ENCODE measurements at places on chromosomes 7 and 10. TPM values are rescaled to one million over a fixed set of nuclear protein-coding genes. Genes with fewer than 3 reads are reported as not detected.

The PCDH15 gene
- 0.28 TPM for polyA plus RNA-seq

The PLEKHS1 gene
- 0.13 TPM for polyA plus RNA-seq

The TUBB8 gene
- not detected for polyA plus RNA-seq

The PKD2L1 gene
- polyA plus RNA-seq, result 0.11 TPM

- no peak for DNase-seq
Observed at GRCh38 chr7:4561795-4562194, 120.3 kb upstream of the FOXK1 start.

GRCh38 chr7:39360038-39360437, 206.2 kb upstream of the YAE1 start:
- DNase-seq, result no peak

- no peak for DNase-seq
Observed at GRCh38 chr7:97020601-97020995, 4.0 kb downstream of the DLX5 start.

DNA sequence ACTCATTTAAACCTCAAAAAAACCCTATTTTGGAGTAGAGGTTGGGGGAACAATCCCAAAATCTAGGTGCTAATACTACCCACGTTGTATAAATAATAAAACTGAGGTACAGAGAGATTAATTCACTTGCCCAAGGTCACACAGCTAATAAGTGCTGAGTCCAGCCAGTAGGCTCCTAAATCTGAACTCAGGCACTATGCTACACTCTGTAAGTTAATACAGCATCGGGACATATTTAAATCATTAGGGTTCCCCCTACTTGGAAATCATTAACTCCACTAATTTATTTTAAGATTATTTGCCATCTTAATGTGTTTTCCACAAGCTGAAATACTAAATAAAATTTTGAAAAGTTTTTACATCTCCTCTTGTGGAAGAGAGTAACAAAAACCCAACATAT, 24.2 kb downstream of the PIP4K2A start:
- DNase-seq, result no peak

DNA sequence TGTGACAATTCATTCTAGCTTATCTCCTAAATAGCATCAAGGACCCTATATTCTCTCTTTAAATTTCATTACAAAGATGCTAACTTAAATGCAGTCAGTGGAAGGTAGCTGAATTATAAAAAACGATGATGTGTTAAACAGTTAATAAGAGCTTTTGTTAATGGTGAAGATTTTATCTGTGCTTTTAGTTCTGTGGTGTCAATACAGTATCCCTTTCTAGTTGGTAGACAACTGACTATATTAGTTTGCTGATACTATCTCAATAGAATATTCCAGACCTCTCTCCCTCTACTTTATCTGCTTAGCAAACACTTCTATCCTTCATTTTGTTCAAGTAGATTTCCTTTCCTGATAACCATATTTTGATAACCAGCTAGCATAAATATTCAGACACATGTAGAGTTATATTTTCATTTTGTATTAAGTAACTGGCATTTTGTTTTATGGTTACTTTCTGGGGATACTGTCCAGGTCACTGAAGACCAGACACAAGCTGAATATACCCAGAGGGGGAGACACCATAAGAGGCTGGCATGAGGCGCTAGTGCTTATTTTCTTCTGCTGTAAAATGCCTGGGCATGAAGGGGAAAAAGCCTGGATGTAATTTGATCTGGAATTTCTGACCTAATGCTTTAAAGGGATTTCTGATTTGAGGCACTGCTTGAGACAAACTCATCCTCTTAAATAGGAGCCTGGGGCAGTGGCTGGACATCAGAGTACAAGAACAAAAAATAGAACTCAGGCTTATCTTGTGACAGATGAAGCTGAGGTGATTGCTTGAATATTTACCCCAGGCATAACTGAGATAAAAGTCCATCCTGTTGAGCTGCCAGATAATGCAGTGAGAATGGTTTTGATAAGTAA, 197.5 kb downstream of the MALRD1 start:
- no peak for DNase-seq

DNA sequence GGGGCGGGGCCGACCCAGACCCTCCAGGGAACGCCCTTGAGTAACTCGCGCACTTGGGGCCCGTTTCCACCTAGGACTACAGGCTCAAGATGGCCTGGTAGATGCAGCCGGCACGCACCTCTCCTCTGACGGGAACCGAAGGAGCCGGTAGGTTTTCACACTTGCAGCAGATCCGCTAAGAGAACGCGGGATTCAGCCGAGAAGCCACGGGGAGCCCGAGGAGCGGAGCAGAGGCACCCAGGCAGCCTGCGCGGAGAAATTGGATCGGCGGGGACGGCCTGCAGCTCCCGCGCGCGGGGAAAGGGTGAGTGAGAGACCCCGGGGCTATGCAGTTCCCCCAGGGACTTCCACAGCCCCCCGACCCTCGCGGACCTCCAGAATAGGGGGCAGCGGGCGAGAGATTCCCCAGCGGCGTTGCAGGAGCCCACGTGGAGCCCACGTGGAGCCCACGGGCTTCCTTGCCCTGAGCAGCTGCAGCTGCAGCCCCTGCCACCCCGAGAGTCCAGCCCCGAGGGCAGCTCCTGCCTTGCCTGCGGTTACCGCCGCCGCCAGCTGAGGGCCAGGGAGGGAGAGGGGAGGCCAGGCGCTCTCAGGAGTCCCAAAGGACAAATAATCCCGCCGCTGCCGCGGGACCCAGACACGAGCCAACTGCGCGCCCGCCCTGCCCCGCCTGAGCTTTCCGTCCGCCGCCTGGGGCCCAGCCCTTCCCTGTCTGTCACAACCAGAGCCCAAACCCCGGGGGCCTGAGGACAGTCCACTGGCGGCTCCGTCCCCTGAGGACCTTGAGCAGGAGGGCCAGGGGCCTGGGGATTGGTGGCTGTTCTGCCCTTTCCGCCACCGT, 13.1 kb downstream of the IFT22 start:
- DNase-seq, result no peak

DNA sequence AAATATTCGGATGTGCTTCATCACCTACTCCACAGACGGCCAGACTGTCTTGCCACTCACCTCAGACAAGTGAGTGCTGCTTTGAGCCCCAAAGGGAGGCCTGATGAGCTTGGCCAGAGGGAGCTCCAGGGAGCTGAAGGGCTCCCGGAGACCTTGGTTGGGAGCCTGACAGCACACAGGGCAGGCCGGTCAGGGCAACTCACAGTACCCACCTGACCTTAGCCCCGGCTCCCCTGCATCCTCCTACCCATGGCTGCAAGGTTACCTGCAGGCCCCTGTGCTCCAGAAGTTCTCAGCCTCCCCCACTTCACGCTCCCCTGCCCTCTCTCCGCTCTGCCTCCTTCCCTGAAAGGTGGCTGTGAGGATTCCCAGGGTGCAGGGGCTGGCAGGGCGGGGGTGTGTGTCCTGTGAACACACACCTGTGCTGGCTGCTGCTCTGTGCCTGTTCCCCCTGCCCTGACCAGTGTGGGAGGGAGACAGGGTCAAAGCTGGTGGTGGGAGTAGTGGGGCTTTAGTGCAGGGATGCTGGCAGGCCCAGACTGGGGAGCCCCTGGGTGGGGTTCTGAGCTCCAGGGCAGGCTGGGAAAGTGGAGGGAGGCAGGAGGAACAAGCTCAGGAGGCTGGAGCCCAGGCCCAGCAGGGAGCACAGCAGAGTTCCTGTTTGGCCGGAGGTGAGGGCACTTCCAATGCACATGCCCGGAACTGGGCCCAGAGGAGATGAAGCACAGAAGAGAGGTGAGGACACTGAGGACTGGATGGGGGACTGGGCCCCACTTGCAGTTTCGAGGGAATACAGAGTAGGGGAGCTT, 7.2 kb downstream of the ANTXRL start:
- DNase-seq, result no peak

- no peak for DNase-seq
Observed at GRCh38 chr7:103686064-103686463, 240.1 kb upstream of the SLC26A5 start.

DNA sequence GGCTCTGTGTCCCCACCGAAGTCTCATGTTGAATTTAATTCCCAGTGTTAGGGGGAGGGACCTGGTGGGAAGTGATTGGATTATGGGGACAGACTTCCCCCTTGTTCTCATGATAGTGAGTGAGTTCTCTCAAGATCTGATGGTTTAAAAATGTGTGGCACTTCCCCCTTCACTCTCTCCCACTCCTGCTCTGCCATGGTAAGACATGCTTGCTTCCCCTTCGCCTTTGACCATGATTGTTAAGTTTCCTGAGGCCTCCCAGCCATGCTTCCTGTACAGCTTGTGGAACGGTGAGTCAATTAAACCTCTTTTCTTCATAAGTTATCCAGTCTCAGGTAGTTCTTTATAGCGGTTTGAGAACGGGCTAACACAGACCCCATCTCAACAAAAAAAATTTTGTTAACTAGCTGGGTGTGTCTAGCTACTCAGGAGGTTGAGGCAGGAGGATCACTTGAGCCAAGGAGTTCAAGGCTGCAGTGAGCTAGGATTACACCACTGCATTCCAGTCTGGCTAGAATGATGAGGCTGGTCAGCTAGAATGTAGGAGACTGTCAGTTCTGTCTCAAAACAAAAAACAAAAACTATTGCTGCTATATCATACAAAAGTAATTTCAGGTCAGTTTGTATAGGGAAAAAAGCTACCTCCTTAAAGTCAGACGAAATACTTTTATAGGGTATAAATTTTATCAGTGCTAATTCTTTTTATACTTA, 57.7 kb downstream of the ATAD1 start:
- no peak for DNase-seq

DNA sequence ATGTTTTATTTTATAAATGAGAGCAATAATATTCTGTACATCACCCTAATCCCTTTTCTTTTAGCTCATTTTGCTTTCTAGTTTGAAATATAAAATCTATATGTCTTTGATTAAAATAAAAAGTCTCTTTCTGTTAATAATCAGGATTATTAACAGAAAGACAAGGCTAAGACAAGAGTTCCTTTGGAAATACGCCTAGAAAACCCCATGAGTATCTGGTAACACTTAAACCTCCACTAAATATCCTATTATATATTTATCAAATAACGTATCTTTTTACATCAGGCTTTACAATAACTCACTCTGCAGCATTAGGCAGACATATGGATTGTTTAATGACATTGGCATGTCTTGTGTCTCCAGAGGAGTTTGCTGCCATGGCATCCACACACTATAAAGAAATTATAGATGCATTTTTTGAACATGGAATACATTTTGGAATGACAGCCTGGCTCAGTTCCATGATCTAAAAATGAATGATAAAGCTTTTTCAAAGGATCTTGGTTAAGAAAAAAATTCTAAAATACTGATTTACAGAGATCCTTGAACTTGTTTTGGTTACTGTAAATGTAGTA, 98.7 kb downstream of the TMEM26 start:
- peak; percentile 65 for DNase-seq

GRCh38 chr7:123143252-123144006, 56.3 kb downstream of the SLC13A1 start:
- DNase-seq, result no peak
